Fibroblast of pulmonary artery (primary cell): ENCODE measurements at places on chromosomes 4 and X.

DNA sequence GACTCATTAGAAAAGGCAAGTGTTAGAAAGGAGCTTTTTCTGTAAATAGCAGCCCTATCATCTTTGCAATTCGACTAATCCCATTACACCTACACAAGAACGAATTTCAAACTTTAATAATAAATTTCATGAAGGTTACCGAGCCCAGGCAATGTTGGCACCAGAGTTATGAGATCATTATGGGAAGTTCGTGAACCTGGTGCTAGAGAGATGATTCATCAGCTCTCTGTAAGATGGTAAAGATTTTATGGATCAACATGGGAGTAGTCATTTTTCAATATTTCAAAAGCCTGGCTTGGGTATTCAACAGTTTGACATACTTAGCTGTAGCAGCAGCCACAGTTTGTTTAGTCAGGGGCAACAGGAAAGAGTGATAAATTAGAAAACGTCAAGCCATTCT lies 35.8 kb downstream of the AMELX start:
- DNase-seq = no peak

DNA sequence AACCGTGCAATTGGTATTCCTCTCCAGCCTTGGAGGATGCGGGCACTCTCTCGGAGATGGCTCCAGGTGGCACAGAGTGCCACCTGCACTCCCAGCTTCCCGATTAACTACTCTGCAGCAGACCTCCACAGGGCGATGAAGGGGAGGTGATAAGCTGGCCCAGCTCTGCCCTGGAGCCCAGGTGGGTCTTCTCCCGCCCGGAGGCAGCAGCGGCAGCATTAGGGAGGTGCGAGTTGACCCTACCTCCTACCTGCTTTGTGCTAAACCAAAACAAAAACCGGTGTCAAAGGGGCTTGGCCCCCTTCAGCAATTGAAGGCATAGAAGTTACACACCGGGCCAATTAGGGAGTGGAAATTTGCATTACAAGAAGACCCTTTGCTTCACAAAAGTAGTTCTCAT lies 137.4 kb upstream of the MAMLD1 start:
- no peak for DNase-seq

DNA sequence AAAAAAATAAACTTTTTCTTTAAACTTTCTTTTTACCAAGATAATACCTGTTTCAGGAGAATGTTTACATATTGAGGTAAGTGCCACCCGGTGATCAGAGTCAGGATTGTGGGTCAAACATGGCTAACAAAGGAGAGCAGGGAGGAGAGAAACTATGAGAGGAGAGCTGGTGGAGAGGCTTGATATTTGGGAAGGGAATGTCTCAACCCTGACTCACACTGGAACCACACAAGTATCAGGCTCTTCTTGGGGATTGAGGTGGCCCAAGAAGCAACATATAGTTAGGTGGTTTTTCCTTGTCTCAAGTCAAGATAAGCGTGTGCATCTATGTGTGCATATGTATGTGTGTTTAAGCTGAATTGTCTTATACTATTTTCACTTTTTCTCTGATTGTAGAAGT lies 6.7 kb downstream of the TCEAL1 start:
- DNase-seq = no peak

DNA sequence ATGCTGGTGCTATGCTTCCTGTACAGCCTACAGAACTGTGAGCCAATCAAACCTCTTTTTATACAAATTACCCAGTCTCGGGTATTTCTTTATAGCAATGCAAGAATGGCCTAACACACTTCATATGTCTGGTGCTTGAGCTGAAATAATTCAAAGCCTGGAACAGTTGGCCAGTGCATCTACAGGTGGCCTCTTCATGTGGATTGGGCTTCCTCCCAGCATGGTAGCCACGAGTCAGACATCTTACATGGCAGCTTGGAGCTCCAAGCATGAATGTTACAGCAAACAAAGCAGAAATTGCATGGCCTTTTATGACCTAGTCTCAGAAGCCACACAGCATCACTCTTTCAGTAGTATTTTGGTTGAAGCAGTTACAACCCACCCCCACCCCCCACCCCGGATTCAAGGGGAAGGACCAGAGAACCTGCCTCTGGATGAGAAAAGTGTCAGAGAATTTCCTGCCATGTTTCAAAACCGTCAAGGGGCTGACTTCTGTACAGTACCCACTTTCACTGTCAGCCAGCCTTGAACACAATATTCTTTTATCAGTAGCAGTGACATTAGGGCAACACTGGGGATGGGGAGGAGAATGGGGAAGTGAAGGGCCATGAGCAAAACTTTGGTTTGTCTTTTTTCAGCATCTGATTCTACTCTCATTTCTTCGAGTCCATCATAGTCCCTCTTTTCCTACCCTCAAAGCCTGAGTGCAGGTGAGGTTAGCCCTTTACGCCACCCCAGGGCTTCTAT lies 368.7 kb downstream of the BCOR start:
- no peak for DNase-seq

DNA sequence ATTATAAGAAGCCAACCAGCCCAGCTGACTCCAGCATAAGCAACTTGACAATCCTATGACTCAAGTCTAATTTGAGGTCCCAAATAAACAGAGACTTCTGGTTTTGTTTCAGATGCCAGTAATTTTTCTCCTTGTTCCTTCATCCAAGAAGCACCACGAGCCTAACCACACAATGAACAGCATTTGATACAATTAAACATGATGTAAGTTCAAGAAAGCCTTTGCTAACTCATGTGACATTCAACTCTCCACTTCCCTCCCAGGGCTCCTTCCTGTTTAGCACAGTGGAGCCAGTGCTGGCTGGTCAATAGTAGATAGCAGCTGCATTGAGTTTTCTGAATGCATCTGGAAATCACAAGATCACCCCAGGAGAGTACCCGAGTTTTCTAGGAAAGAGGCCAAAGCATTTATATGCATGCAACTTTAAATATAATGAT lies 206.3 kb downstream of the ARHGAP24 start:
- DNase-seq = peak; percentile 95

DNA sequence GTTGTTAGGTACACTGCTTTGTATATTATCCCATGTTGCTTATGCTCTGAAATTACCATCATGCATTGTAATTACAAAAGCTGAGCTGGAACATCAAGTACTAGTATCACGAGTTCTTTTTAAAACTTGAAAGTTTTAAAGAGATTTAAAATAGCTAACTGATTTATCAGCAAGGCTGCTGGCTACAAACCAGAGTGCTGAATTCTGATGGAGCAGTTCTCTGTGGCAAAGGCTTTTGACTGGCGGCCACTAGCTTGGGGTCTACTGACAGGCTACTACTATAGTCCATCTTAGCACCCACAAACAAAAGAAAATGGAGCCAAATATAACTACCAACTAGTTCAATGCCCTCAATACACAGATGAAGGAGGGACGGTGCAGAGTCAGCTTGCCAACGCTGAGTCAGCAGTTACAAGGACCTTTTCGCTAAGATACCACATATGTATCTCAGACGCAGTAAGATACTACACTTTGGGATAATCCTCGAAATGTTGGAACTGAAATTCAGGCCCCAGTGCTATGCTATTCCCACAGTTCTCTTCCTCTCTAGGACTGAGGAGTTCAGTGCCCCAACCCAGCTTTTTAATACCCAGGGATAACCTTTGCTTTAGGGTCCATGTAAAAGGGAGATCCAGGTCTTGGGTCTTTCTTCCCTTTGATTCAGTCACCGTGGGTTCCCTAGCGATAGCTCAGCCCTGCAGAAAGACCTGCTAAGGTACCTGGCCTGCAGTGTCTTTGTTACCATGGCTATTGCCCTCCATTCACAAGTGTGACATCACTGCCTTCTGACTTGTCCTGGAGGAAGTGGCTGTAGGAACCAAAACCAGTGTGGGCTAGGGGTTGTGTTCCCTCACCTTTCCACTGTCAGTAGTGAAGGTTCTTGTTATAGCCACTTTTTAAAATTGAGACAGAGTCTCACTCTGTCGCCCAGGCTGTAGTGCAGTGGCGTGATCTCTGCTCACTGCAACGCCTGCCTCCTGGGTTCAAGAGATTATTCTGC lies 22.8 kb downstream of the MFAP3L start:
- DNase-seq = no peak
